Dermis microvascular lymphatic vessel endothelial cell (primary cell): ENCODE measurements at places on chromosomes 4 and X. TPM values are rescaled to one million over a fixed set of nuclear protein-coding genes. Genes with fewer than 3 reads are reported as not detected.

The GAGE12H gene
- not detected in 2 replicates for total RNA-seq

The RTL9 gene
- not detected in 2 replicates for total RNA-seq

The ASB12 gene
- total RNA-seq: under 0.01 TPM in 1 of 2 replicates, not detected in the other

The CCNI gene
- 67.1 and 98.6 TPM in 2 replicates for total RNA-seq
